ENCODE measurements at places on chromosomes 13 and 19.

- DNase-seq, result no peak
Measured at GRCh38 chr19:33621811-33622504, at the start of gene CHST8. Gene CHST8, plus strand, starts transcription at chr19:33621953. Its CDS starts 67,309 bp downstream, at chr19:33689262.

GRCh38 chr13:32246468-32246867 lies 68.7 kb downstream of the ZAR1L start:
- DNase-seq, result peak; percentile 51

GRCh38 chr13:70088926-70089325 lies 18.7 kb upstream of the ATXN8OS start:
- no peak for DNase-seq

DNA sequence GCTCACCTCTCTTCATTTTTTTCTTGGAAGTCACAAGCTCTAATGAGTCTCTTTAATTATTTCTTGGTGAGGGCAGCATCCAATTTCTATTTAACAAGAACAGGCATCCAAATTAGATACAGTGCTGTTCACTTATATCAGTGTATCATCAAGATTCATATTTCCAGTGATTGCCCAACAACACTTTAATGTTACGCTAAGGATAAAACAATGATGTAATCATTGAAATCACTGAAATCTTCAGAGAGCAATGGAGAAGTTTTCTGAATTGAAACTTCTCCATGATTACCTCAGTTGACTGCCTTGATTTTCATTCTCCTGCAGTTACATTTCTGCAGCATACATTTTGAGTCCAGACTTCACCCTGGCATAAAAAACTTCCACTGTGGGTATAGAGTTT lies 17.1 kb upstream of the LRCH1 start:
- DNase-seq, result no peak

DNA sequence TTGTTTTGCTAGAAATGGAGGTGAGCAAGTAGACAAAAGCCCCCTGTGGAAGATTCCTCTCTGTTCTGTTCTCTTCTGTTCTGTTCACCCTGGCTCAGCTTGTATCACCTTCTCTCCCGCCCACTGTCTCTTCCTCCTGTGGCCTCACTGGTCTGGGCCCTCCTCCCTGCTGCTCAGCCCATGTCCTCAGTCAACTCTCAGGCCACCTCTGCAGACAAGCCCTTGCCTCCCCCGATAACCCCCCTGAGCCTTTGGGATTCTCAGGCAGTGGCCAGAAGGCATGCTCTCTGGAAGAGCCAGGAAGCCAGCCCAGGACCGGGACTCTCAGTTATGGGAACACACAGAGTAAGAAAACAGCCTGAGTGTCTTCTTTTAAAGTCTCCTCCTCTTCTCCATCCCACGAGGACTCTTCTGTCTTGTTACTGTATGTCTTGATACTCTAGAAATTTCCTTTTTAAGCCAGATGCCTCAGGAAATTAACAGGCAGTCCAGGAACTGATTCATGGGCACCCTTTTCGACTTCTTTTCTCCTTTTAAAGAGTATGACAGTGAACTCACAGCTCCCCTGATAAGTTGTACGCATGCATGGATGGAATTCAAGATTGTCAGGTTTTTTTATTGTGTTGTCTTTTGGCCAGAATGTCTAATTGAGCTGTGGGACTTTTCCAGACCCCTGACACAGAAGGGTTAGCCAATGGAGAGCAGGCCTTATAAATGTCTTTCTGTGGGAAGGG lies 33.7 kb downstream of the SHISA2 start:
- DNase-seq, result no peak

- peak; percentile 96 for DNase-seq
Measured at GRCh38 chr19:1507763-1508506, 4.9 kb downstream of the ADAMTSL5 start.

DNA sequence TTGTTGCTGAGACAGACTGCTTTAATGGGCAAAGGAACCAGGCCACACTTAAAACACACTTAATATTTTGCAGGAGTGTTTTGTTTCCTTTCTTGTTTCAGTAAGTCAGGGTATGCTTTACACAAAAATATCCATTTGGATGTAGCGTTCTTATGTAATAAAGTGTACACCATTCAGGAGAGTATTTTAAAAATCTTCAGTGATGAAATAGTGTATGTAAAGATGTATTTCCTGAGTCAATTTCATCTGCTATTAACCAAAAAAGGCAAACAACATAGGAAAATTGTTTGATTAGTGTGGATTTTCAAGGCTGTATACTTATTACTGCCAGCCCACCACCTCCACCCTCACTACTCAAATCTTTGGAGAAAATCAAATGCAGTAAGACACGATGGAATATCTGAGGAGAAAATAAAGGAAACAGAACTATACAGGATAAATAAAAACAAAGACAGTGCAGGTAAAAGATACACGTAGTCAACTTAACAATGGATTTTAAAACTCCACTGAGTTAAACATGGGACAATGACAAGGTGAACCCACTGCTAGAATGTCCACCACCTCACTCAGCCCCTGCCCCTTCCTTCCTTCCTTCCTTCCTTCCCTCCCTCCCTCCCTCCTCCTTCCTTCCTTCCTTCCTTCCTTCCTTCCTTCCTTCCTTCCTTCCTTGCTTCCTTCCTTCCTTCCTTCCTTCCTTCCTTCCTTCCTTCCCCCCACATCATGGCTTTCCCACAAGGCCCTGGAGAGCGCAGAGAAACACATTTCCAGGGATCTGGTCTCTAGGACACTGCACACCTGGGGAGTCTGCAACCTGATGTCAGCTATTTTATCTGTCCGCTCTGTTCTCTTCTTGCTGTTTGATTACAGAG lies 360.3 kb downstream of the IRS2 start:
- DNase-seq, result no peak

DNA sequence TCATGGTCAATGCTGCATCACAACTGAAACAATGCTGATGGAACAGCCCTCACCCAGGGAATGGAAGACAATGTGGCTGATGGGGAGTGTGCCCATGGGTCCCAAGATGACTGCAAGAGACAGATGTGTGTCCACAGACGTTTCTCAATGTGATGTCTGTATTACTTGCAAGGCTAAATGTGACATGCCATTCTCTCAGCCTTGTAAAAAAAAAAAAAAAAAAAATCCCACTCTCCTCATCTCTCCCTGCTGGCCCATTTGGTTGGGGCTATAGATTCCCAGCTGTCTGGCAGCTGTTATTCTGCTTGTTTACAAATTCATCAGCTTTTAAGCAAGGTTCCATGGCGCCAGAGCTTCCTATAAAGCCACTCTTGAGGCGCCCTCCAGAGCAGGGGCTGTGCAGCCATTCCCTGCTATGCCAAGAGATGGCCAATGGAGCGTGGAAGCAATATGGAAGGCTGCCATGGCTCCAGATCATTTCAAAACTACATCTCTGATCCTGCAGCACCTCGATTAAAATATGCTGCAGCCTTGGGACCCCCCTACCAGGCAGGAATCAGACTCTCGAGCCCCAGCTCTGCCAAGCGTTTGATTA lies 294.8 kb downstream of the FOXO1 start:
- no peak for DNase-seq

GRCh38 chr19:18366021-18366435 lies 19.9 kb upstream of the GDF15 start:
- no peak for DNase-seq

- peak; percentile 27 for DNase-seq
Measured at GRCh38 chr13:29771247-29771646, 79.2 kb downstream of the UBL3 start.

DNA sequence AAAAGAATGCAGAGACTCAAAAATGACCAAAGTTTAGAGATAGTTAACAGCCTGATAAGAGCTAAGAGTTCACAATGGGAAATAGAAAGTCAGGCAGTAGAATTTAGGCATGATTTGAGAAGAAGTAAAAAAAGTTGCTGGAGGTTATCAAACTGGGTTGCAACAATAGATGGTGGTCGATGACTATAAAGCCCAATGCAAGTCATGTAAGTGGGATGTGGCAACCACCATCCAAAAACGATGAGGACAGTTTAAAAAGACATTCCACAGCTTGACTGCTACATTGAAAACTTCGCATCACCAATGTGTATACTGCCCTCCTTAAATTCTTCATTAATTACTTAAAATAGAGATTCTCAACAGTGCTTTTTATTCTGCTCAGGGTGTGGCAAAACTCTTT lies 19.7 kb downstream of the ELF1 start:
- DNase-seq, result no peak

GRCh38 chr19:14385492-14385891 lies 4.2 kb downstream of the ADGRE5 start:
- no peak for DNase-seq

GRCh38 chr13:42373048-42373812 lies 101.3 kb downstream of the AKAP11 start:
- DNase-seq, result no peak

DNA sequence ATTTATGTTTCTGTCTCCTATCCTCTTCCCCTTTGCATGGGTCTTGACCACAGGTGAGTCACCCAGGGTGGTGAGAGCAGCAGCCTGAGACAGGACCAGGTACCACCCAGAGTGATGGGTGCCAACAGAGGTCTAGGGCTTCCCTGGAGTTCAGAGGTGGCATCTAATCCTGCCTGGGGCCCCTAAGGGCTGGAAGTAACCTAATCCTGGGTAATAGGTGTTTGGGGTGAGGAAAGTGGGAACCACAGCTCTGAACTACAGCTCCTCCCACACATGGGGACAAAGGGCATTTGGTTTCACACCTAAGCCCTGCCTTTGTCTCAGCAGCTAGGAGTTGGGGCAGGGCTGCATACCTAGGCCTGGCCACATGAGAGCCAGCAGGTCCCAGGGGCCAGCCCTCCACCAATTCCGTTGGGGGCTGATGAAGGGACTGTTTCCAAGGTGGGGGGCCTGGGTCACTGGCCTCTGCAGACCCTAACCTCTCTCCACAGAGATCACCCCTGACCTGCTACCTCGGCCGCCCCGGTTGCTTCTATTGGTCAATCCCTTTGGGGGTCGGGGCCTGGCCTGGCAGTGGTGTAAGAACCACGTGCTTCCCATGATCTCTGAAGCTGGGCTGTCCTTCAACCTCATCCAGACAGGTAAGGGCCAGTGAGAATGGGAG lies 8.0 kb downstream of the SPHK2 start:
- no peak for DNase-seq

DNA sequence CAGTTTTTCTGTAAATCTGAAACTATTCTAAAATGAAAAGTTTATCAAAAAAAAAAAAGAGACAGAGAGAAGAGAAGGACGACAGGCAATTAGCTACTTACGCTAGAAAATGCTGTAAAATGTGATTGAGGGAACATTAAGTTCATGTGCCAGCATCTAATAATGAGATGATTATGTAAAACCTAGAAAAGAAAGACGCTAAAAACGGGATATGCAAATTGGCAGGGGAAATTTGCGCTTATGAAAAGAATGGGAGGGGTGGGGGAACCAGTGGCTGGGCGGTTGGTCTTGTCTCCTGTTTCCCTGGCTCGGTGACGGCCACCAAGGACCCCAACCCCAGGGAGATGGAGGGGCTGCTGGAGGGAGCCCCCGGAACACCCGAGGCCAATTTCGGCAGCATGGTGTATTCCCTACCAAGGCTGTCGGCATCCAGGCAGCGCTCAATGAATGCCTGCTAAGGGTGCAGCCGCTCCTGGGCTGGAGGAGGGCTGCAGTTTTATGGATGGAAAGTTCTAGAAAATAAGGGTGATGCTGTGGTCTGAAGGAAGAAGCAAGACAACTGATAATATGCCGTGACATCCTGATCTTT lies 34.2 kb downstream of the GNG7 start:
- DNase-seq, result no peak

DNA sequence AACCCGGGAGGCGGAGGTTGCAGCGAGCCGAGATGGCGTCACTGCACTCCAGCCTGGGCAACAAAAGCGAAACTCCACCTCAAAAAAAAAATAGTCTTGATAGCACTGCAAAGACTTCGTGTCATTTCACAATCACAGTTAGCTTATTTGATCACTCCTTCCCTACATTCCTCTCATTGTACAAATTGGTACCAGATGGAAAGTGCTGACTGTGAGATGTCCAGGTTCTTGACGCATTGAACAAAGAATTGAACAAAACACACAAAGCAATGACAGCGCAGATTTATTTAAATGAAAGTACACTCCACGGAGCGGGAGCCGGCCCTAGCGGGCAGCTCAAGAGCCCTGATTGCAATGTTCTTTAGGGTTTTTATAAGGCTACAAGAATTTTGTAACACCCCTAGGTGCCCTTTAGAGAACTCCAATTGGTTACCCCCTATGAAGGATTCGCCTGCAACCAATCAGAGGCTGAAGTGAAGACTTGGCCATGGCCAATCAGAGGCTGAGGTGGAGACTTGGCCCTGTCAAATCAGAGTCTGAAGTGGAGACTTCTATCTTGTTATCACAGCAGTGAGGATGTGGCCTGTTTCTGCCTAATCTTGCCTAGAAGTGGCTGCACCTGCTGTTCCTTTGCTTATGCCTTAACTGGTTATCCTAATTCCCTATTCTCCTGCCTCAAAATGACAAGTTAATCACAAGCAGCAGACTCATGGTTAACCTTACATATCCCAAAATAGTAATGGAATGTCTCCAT lies 16.7 kb downstream of the ZNF556 start:
- no peak for DNase-seq
